ENCODE measurements at places on chromosomes 6 and 20. TPM values are rescaled to one million over a fixed set of nuclear protein-coding genes. Genes with fewer than 3 reads are reported as not detected.
A peak's percentile ranks its signal among the peaks of the same experiment; 100 is the strongest.

Gene NR2E1
- total RNA-seq: not detected

Gene ZC2HC1B
- total RNA-seq: 2.0 TPM

Gene SPTLC3
- 5.2 TPM for total RNA-seq

Gene NFKBIE
- 20.8 TPM for total RNA-seq

Gene APOBEC2
- total RNA-seq: not detected

Gene CALHM4
- 0.57 TPM for total RNA-seq

DNA sequence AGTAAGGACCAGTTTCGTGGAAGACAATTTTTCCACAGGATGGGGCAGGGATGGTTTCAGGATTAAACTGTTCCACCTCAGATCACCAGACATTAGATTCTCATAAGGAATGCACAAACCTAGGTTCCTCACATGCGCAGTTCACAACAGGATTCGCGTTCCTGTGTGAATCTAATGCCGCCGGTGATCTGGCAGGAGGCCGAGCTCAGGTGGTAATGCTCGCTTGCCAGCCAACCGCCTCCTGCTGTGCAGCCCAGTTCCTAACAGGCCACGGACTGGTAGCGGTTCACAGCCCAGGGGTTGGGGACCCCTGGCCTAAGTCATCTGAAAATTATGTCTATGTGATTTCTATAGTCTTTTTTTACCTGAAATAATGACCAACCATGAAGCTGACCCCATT, 217.5 kb downstream of the TMEM200A start:
- H3K36me3 ChIP-seq: no peaks in the 10 kb centered on the region
- H3K4me3 ChIP-seq: no peak overlapping the region
- DNase-seq: no peak
- no peak overlapping the region for H3K27ac ChIP-seq
- H3K4me1 ChIP-seq: no peaks in the 10 kb centered on the region

- no peaks in the 10 kb centered on the region for H3K36me3 ChIP-seq
- no peak for DNase-seq
These were observed 154.1 kb downstream of the CD24 start for GRCh38 chr6:106820412-106820852.

DNA sequence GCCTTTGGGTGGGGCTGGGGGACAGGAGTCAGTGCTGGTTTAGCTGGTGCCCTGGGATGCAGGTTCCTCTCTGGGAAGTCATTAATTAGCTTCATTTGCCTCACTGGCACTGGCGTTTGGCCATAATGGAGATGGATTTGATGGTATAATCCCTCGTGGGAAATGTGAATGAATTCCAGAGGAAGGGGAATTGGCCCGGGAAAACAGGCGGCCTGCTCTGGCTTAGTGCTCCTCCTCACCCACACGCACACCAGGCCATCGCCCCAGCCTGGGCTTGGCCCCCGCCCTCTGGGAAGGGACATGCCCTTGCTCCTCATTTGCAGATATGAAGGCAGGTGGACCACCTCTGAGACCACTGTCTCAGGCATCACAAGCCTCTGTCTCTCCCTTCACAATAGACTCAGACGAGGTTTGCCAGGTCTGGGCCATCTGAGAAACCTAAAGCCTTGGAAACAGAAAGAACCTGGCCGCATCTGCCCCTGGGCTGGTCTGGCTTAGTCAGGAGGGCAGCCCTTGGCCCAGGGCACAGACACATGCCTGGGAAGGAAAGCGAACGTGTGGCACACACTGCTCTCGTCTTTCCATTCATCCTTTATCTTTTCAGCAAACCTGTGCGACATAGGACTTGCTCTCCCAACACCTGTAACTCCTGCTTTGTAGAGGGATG, 199.2 kb upstream of the CDH4 start:
- H3K36me3 ChIP-seq: no peaks in the 10 kb centered on the region
- H3K4me1 ChIP-seq: no peaks in the 10 kb centered on the region
- no peak for DNase-seq
- no peak overlapping the region for H3K4me3 ChIP-seq
- no peak overlapping the region for H3K27ac ChIP-seq

DNA sequence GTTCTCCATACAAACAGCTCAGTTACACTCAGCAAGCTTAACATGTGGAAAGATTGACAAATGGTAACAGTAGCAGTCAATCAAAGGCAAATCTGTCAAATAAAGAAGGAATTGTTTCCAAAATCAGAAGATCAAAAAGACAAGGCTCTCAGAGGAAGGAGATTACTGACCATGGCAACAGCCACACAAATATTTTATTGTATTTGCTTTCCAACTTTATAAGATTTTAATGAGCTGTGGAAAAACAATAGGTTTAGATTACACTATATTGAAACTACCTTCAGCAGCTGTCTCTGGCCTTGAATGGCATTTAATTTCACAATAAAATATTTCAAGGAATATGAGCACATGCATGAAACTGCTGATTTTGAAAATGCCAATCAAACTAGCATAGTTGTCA, 1143.9 kb upstream of the GJE1 start:
- no peak overlapping the region for H3K4me3 ChIP-seq
- H3K27ac ChIP-seq: no peak overlapping the region
- no peaks in the 10 kb centered on the region for H3K4me1 ChIP-seq
- DNase-seq: no peak
- no peaks in the 10 kb centered on the region for H3K27me3 ChIP-seq
- no peaks in the 10 kb centered on the region for H3K36me3 ChIP-seq

GRCh38 chr20:1524004-1524403, 32.8 kb upstream of the SIRPB2 start:
- no peak for DNase-seq
- no peaks in the 10 kb centered on the region for H3K36me3 ChIP-seq
- no peak overlapping the region for H3K27ac ChIP-seq
- no peaks in the 10 kb centered on the region for H3K27me3 ChIP-seq

DNA sequence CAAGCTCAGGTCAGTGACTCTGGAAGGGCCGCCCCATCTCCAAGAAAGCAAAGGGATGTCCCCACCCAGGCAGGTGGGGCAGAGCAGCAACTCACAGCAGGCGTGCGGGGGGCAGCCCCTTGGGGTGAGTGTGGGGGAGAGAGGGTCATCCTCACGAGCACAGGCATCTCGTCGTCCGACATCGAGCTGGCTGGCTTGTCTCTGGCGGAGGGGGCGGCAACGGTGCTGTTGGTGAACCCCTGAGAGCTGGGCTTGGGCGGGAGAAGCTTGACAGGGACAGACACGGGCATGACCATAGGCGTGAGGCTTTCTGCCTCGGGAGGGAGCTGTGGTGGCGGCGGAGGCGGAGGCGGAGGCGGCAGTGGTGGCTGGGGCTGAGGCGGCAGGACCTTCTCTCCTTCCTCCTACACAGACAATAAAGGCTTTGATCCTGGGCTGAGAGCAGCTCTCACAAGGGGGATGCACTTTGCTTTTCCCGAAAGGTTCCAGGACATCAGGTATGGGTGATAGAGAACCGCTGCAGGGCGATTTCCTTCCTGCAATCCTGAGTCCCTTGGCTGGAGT, 45.6 kb upstream of the MRPS10 start:
- no peak for DNase-seq
- no peak overlapping the region for H3K27ac ChIP-seq
- no peak overlapping the region for H3K4me3 ChIP-seq
- no peaks in the 10 kb centered on the region for H3K36me3 ChIP-seq
- H3K27me3 ChIP-seq: no peaks in the 10 kb centered on the region

- H3K4me1 ChIP-seq: no peaks in the 10 kb centered on the region
- no peak overlapping the region for H3K4me3 ChIP-seq
- H3K27ac ChIP-seq: no peak overlapping the region
- no peak for DNase-seq
- no peaks in the 10 kb centered on the region for H3K27me3 ChIP-seq
- no peaks in the 10 kb centered on the region for H3K36me3 ChIP-seq
These were observed 445.4 kb upstream of the DEFB115 start for GRCh38 chr20:30811885-30812671.

GRCh38 chr6:139356924-139357323, 17.5 kb downstream of the CITED2 start:
- no peaks in the 10 kb centered on the region for H3K27me3 ChIP-seq
- no peaks in the 10 kb centered on the region for H3K36me3 ChIP-seq
- H3K4me3 ChIP-seq: no peak overlapping the region
- H3K27ac ChIP-seq: no peak overlapping the region

DNA sequence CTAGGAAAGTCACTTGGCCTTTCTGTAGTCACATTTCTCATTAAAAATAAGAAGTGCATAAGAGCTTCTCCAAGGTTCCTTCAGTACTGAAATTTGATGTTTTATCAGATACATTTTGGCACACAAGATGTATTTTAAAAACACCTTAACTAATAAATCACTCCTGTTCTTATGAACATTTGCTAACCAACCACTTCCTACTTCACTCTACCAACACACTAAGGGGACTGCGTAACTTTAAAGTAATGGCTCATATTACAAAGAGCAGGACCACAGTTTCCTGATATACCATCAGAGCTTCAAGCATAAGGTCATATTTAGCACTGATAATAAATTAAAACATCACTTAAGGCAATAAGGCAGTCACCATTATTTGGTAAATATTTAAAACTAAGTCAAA, 104.4 kb downstream of the RALGAPA2 start:
- H3K36me3 ChIP-seq: no peaks in the 10 kb centered on the region
- no peak overlapping the region for H3K27ac ChIP-seq
- peaks cover 5% of the 10 kb centered on the region for H3K4me1 ChIP-seq
- DNase-seq: no peak
- H3K27me3 ChIP-seq: no peaks in the 10 kb centered on the region
- H3K4me3 ChIP-seq: no peak overlapping the region

GRCh38 chr20:63154395-63154794, 61.5 kb downstream of the YTHDF1 start:
- no peak overlapping the region for H3K27ac ChIP-seq
- DNase-seq: no peak
- H3K4me1 ChIP-seq: no peaks in the 10 kb centered on the region
- H3K4me3 ChIP-seq: no peak overlapping the region
- no peaks in the 10 kb centered on the region for H3K36me3 ChIP-seq

DNA sequence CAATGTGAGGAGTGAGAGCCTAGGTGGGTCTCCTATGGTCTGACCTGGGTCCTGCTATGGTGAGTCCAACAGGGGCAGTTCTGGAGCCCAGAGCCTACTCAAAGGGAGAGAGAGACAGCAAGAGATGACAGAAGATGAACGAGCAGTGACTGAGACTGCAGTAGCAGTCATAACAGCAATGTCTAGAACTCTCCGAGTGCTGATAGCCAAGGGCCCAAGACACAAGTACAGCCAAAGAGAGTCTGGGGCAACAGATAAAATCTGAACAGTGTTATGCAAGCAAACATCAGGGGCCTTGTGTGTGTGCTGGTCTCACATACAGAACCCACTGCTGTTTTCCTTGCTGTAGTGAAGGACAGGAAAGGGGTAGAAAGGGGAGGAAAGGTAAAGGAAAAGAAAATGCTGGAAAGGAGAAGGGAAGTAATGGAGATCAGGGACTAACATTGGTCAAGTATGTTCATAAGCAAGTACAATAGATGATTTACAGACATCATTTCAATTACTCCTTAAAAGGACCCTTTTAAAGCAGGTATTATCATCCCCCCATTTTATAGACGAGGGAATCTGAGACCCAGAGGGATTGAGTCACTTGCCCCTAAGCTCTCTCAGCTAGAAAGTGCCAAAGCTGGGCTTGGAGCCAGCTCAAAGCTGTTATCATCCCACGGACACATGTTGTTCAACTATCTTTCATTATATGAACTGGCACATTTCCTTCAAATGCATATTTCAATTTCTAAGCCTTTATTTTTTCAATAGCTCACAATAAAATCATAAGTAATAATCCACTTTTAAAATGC, 182.3 kb upstream of the RAB32 start:
- H3K4me3 ChIP-seq: no peak overlapping the region
- H3K36me3 ChIP-seq: no peaks in the 10 kb centered on the region
- H3K27me3 ChIP-seq: no peaks in the 10 kb centered on the region
- DNase-seq: no peak

- no peaks in the 10 kb centered on the region for H3K36me3 ChIP-seq
- no peaks in the 10 kb centered on the region for H3K27me3 ChIP-seq
- peak; percentile 24 for DNase-seq
These were observed 179.7 kb upstream of the MYLIP start for GRCh38 chr6:15948930-15949900.

DNA sequence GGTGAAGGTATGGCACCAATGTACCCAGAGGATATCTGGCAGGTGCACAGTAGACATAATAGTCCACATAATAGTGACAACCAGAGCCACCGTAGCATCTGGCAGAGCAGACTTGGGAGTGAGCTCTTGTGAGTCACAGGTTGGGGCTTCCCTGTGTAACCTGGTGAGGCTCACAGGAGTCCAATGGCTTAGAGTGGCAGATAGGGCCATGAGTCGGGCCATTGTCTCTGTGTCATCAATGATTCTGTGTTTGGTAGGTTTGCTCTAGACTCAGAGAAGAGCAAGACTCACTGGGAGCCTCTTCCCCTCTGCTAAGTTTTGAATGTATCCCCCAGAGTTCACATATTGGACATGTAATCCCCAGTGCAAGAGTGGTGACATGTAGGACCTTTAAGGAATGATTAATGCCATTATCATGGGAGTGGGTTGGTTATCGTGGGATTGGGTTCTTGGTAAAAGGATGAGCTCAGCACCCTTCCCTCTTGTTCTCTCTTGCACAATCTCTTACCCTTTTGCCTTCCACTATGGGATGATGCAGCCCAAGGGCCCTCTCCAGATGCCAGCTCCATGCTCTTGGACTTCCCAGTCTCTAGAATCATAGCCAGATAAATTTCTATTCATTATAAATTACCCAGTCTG, 22.6 kb upstream of the SIRPA start:
- H3K4me1 ChIP-seq: no peaks in the 10 kb centered on the region
- H3K27ac ChIP-seq: no peak overlapping the region
- H3K4me3 ChIP-seq: no peak overlapping the region
- no peaks in the 10 kb centered on the region for H3K27me3 ChIP-seq
- H3K36me3 ChIP-seq: no peaks in the 10 kb centered on the region

DNA sequence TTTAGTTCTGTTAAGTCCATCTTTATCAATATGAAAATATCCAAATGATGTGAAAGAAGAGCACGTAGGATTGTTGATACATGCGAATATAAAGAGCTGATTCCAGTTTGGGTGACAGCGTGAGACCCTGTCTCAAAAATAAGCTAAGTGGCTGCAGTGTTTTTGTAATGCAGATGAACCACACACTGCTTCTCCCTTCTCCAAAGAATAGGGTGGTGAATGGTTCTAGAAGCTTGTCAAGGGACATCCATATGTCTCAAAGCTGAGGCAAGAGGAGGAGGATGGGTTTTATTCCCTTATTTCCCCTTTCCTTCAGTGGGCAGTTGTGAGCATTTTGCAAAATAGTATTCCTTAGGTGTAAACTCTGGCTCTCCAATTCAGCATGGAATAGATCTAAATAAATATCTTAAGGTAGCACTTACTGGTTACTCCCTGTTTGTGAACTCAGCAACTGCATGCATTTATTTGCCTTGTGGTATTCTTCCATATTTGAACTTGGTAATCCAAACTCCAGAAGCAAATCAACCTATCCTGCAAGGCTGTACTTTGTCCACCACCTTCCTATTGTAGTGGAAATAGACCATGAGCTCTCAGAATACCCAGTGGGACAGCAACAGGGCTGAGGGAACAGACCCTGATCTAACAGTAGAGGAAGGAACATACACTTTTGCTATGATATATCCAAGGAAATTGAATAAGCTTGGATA, 38.0 kb downstream of the XRN2 start:
- no peak for DNase-seq
- no peaks in the 10 kb centered on the region for H3K27me3 ChIP-seq
- no peaks in the 10 kb centered on the region for H3K4me1 ChIP-seq
- no peak overlapping the region for H3K27ac ChIP-seq
